ENCODE measurements at places on chromosomes 12 and 14.

DNA sequence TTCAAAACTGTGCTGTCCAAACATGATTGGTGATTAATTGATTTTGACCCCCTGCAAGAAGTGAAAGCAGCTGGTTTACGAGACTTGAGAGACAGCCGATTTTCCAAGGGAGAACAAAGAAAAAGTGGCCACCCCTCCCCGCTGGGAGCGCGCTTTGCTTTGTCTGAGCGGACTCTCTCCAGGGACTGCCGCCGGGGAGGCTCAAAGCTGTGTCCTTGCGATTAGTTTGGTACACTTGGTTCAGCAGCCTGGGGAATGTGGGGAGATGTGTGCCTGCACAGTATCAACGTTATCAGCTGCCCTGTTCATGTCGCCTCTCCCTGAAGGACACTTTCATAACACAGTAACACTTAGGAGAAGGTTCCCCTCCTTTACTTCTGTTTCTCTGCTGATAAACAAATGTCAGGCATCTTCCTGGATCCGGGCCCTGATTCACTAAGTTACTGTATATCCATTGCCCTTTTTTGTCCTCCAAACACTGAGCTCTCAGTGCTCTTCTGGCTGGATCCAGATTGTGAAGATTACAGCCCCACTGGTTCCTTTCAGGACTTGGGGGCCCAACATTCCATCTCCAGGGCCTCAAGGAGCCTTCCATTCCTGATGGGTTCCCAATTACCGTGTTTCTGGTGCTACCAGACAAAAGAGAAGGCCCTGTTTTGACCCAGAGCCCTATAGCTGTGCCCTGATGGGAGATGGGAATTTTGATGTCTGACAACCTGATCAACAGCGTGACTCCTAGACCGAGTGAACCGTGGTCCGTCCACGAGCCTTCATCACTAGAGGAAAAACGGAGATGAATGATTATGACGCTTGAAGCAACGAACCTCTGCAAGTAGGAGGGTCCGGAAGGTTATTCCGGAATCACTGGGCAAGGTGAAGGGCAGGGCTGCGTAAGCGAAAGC, 31.7 kb upstream of the TUBA1C start:
- peak; percentile 64 for DNase-seq

- no peak for DNase-seq
These were observed 5.8 kb upstream of the BIN2 start for GRCh38 chr12:51329742-51330141.

DNA sequence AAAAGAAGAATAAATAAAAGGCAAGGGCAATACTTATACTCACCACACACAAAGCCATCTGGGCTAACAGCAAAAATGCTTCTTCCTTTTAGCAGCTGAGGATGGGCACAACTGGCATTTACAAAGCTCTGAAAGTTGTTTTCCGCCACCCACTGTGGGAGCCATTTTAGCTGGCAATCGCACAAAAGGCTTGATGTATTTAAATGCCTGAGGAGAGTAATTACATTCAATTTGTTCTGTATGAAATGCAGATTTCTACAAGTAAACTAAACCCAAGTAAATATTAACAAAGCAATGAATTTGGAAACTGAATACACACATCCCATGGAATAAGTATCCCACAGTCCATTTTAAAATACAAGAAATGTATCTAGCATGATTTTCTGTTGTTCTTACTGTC, 37.5 kb downstream of the LRIG3 start:
- DNase-seq = no peak

DNA sequence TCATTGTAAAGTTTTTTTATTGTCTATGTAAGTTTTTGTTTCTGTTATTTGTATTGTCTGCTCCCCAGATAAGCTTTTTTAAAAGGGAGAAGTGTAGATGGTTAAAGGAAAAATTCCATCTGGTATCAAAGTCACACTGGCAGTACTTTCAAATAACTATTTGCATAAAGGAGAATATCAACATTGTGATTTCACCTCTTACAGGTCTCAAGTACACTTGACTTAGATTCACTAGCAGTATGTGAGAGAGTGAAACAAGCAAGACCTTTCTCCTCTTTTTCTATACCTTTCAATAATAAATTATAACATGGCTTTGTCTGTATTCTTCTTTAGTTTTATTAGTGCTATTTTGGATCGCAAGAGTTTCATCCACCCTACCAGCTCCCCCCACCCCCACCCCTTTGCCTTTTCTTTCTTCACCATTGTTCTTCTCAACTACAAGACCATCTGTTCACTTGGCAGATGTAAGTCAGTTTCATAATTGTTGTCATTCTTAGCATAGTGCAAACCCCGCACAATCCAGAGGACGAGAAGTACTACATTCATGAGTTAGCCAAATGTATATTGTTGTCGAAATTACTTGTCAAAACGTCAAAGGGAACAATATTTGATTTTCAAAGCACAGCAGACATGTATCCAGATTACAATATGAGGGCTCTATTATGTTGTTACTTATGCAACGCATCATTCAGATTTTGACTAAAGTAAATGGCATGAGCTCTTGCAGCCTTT, 602.7 kb upstream of the FLRT2 start:
- no peak for DNase-seq

GRCh38 chr14:48125654-48126053, 450.2 kb upstream of the MDGA2 start:
- no peak for DNase-seq

DNA sequence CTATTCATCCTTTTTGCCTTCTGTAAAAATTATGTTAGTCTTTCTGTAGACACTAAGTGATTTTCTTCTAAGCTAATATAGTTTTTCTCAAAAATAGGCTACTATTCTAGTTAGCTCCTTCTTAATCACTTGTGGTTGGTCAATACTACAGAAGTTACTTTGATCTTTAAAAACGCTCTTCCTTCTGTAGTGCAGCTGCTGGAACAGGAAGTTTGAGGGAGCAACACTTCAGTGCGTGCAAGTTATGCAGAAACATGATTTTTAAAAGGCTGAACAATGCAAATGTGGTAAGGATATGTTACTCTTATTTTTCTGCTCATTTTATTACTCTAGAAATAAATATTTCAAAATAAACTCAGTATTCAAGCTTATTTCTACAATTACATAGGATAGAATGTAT, 11.1 kb upstream of the RERGL start:
- DNase-seq = no peak

DNA sequence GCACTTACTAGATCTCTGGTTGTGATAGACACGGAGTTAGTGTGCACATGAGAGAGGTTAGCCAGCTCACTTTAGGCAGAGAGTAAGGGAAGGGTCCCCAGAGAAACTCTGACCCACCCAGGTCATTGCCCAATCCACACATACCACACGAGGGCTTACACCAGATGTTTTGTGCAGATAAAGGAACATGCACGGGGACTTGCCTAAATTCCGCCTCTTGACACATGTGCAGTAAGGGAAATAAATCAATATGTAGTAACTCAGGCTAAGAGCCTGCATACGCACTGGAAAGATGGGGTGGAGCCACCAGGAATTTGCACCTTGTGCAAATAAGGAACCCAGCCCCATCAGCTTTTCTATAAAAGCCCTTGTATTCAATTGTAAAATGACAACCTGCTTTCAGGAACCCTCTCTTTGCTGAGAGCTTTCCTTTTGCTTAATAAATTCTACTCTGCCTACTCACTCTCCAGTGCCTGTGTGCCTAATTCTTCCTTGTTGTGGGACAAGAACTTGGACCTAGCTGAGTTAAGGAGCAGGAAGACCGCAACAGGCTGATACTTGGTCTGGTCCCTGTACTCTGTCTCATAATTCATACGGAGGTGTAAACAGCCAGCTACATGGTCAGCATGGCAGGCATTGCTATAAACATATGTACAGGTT, 120.2 kb downstream of the EMP1 start:
- no peak for DNase-seq

- DNase-seq = no peak
These were observed 141.0 kb downstream of the SRGAP1 start for GRCh38 chr12:63985456-63985855.

DNA sequence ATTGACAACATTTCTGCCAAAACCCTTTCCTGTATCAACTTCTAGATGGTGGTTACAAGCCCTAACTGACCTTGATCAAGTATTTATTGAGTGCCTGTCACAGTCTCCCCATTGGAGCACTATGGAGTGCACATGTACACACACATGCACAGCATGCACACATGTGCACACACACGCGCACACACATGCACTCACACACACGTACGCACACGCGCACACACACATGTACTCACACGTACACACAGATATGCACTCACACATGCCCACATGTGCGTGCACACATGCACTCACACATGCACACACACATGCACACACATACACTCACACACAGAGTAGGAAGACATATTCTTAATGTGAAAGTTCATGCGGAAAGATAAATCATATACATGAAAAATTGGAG, 43.7 kb downstream of the MYRFL start:
- no peak for DNase-seq

DNA sequence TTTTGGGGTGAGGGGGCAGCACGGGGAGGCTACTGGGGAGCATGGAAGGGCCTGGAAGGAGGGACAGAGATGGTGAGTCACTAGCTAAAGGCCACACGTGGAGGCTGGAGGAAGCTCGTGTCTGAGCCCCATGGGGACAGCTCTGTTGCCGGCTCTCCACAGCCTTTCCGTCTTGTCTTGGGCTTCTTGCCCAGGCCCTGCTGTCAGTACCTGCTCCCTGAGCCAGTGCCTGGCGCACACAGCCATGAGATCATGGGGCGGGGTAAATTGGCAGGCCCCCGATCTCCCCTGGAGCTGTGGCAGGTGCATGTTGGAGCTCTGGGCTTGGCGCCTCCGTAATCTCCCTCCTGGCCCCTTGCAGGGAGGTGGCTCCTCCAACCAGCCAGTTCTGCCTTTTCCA, 16.1 kb upstream of the KRT80 start:
- peak; percentile 84 for DNase-seq

DNA sequence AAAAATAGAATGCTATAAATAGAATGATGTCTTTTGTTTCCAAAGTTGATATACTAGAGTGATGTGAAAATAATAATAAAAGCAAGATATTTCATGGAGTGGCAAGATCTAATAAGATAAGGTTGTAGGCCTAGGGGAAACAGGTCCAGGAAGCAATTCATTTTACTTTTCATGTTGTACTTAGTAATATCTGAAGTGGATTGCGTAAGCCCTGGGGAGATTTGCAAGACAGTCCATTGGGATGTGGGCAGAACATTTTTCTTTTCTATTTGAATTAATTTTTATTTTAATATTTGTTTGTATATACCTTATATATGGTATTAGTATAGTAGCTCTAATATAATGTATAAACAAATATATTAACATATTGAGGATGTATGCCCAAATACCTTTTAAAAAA, 7.5 kb downstream of the NUBPL start:
- DNase-seq = no peak

GRCh38 chr14:64714432-64715025, 10.3 kb downstream of the PLEKHG3 start:
- DNase-seq = no peak

DNA sequence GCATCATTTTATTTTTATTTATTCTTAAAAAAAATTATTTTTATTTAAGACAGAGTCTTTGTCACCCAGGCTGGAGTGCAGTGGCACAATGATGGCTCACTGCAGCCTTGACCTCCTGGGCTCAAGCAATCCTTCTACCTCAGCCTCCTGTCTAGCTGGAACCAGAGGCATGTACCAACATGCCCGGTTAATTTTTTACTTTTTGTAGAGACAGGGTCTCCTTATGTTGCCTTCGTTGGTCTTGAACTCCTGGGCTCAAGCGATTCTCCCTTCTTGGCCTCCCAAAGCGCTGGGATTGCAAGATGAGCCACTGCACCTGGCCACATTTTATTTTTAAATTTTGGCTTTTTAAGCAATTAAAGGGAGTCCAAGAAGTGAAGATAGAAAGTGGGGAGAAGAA, 21.4 kb downstream of the TTC6 start:
- DNase-seq = no peak

GRCh38 chr12:5388581-5389535, 43.0 kb upstream of the NTF3 start:
- peak; percentile 91 for DNase-seq

- DNase-seq = no peak
These were observed 9.2 kb upstream of the KLRG1 start for GRCh38 chr12:8980137-8980536.

GRCh38 chr12:10739157-10740118, 16.3 kb upstream of the YBX3 start:
- DNase-seq = no peak

DNA sequence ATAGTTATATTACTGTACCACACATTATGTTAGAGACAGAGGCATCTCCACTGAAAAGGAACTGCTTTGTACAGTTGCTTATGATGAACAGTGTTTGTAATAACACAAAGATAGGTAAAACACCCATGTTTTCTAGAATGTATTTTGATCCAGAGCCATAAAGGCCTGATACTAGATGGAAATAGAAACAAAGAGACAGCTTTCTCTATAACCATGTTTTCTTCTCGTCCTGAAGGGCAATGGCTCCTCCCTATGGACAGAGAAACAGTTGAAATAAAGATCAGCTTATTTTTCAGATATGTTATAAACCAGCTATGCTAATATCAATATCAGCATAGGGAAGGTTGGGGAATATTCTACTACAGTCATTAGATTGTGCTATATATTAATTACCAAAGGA, 109.2 kb downstream of the ATXN7L3B start:
- DNase-seq = no peak

GRCh38 chr14:29805415-29806123, 122.1 kb downstream of the PRKD1 start:
- peak; percentile 86 for DNase-seq

GRCh38 chr14:47191700-47192099, 483.7 kb downstream of the MDGA2 start:
- DNase-seq = no peak

- DNase-seq = no peak
These were observed 181.1 kb downstream of the SLC15A5 start for GRCh38 chr12:16096273-16096849.

- no peak for DNase-seq
These were observed 136.8 kb downstream of the CALM1 start for GRCh38 chr14:90533591-90534021.

DNA sequence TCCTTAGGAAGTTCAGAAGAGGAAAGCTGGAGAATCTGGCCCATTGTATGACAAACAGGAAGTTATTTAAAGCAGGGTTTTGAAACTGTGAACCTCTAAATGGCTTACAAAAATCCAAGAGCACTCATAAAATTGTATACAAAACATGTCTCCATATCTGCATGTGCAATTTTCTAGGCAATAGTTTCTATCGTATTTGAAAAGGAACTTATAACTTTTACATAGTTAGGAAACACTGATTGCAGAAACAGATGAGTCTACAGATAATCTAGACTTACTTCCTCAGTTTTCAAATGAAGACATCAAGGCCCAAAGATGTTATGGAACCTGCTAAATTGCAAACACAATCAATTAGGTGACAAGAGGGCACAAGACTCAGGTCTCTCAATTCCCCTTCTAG, 53.3 kb upstream of the ETV6 start:
- no peak for DNase-seq

GRCh38 chr14:27642251-27642866, 1044.5 kb upstream of the NOVA1 start:
- DNase-seq = no peak

- DNase-seq = no peak
These were observed 630.5 kb upstream of the USP15 start for GRCh38 chr12:61629702-61630101.

- no peak for DNase-seq
These were observed 208.7 kb upstream of the BCL2L14 start for GRCh38 chr12:11861864-11862600.

All from fibroblast of skin of back (primary cell).